ENCODE measurements at places on chromosomes 3 and 15.

GRCh38 chr3:150414258-150414657 is 6.2 kb downstream of the TSC22D2 start:
- DNase-seq, result no peak
- H3K4me3 ChIP-seq, result peak overlapping the region; percentile 85
- no peak overlapping the region for H3K27ac ChIP-seq
- H3K36me3 ChIP-seq, result peaks cover 70% of the 10 kb centered on the region
- peaks cover 71% of the 10 kb centered on the region for H3K4me1 ChIP-seq

GRCh38 chr3:37494216-37494615 is 319.8 kb upstream of the LRRFIP2 start:
- H3K4me1 ChIP-seq, result no peaks in the 10 kb centered on the region
- no peaks in the 10 kb centered on the region for H3K36me3 ChIP-seq
- peaks cover 9% of the 10 kb centered on the region for H3K27me3 ChIP-seq
- DNase-seq, result no peak

- H3K4me1 ChIP-seq, result no peaks in the 10 kb centered on the region
- DNase-seq, result no peak
- no peak overlapping the region for H3K27ac ChIP-seq
- H3K36me3 ChIP-seq, result no peaks in the 10 kb centered on the region
Observed at GRCh38 chr3:179100652-179101051, 29.0 kb upstream of the ZMAT3 start.

GRCh38 chr3:158100681-158101080 is 5.5 kb downstream of the SHOX2 start:
- no peak overlapping the region for H3K4me3 ChIP-seq
- H3K27me3 ChIP-seq, result peaks cover 59% of the 10 kb centered on the region
- H3K4me1 ChIP-seq, result peaks cover 33% of the 10 kb centered on the region
- DNase-seq, result no peak
- no peak overlapping the region for H3K27ac ChIP-seq

DNA sequence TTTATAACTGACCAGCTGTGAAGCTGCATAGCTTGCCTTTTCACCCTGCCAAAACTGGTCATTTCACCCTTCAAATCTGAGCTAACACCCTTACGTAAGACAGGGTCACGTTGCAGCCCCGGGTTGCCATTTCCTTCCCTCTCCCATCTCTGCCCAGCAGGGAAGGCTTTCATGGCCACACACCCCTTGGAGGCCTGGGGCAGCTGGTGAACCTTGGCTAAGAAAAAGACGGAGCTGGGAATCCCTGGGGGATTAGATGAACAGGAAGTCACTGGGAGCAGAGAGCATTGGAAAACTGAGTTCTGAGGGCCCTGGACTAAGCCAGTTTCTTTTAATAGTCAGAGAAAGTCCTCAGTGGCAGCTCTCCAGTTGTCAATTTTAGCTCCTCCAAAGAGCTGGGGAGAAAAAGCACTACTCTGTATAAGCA is 67.8 kb downstream of the TTC23 start:
- H3K27me3 ChIP-seq, result no peaks in the 10 kb centered on the region
- H3K4me1 ChIP-seq, result no peaks in the 10 kb centered on the region
- no peaks in the 10 kb centered on the region for H3K36me3 ChIP-seq

DNA sequence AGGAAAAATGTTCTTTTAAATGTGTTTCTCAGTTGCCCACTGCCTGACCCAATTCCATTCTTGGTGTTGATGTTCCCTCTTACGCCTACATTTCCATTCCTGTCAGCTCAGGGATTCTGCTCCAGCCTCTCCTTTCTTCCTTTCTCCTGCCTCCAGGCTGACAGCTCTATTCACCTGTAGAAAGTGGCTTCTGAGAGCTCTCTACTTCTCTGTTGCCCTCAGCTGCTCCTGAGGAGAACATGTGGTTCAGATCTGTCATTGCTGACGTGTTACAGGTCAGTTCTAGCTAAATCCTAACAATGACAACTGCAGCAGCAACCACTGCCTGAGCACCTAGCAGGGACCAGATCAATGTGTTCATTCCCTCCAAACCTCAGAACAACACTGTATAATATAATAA is 144.9 kb upstream of the PLAAT1 start:
- no peaks in the 10 kb centered on the region for H3K27me3 ChIP-seq
- H3K27ac ChIP-seq, result no peak overlapping the region
- no peak overlapping the region for H3K4me3 ChIP-seq
- H3K4me1 ChIP-seq, result no peaks in the 10 kb centered on the region
- H3K36me3 ChIP-seq, result no peaks in the 10 kb centered on the region
- no peak for DNase-seq

DNA sequence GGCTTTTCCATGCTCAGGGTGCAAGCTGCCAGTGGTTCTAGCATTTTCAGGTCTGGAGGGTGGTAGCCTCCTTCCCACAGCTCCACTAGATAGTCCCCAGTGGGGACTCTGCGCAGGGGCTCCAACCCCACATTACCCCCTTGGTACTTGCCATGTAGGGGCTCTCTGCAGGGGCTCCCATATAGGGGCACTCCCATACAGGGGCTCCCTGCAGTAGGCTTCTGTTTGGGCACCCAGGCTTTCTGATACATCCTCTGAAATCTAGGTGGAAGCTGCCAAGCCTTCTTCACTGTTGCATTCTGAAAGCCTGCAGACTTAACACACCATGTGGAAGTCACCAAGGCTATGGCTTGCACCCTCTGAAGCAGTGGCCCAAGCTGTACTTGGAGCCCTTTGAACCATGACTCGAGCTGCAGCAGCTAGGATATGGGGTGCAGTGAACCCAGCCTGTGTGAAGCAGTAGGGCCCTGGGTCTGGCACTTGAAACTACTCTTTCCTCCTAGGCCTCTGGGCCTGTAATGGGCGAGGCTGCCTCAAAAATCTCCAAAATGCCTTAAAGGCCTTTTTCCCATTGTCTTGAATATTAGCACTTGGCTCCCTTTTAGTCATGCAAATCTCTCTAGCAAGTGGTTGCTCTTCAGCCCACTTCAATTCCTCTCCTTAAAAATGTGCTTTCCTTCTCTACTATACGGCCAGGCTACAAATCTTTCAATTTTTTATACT is 96.4 kb downstream of the TPRA1 start:
- H3K27me3 ChIP-seq, result peaks cover 17% of the 10 kb centered on the region
- DNase-seq, result no peak
- no peaks in the 10 kb centered on the region for H3K4me1 ChIP-seq
- H3K4me3 ChIP-seq, result no peak overlapping the region
- no peaks in the 10 kb centered on the region for H3K36me3 ChIP-seq
- H3K27ac ChIP-seq, result no peak overlapping the region

DNA sequence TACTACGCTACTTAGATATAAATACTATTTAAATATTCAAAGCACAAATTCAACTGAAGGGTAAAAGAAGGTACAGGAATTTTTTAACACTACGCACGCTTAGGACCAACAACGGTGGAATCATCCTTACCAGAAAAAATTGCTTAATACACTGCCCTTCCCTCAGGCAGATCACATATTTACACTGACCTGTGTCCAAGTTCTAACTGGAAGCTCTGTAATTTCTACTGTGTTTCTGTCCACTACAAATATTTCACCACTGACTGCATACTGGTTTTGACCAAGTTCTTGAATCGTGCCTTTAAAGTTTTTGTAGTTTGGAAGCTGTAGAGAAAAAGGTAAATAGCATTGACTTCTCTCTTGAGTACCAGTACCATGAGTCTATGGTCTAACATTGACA is 44.2 kb downstream of the TOP2B start:
- H3K4me1 ChIP-seq, result no peaks in the 10 kb centered on the region
- H3K4me3 ChIP-seq, result no peak overlapping the region
- H3K27me3 ChIP-seq, result no peaks in the 10 kb centered on the region
- H3K36me3 ChIP-seq, result peaks cover 73% of the 10 kb centered on the region
- H3K27ac ChIP-seq, result no peak overlapping the region
- DNase-seq, result no peak

- no peak overlapping the region for H3K4me3 ChIP-seq
- H3K27ac ChIP-seq, result no peak overlapping the region
- peaks cover 32% of the 10 kb centered on the region for H3K4me1 ChIP-seq
- no peak for DNase-seq
Observed at GRCh38 chr3:52202384-52203077, 4.6 kb downstream of the ALAS1 start.

GRCh38 chr3:37855363-37855970 is 6.2 kb upstream of the CTDSPL start:
- H3K4me1 ChIP-seq, result peaks cover 3% of the 10 kb centered on the region
- no peak overlapping the region for H3K27ac ChIP-seq
- H3K36me3 ChIP-seq, result no peaks in the 10 kb centered on the region
- H3K27me3 ChIP-seq, result peaks cover 19% of the 10 kb centered on the region

DNA sequence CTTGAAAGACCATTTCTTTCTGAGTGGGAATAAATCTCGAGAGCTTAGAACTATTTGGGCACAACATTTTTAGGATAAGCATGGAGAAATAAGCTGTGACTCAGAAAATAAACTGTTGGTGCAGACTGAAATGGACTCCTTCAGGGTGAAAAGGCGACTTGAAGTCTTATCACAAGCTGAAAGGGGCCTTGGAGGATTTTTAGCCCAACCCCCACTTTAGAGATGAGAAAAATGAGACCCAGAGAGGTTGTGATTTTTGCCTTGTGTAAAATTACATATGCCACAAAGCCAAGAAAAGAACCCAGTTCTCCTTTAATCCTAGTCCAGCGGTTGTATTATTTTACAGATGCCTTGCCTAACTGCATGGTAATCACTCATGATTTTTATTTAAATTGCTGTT is 1.5 kb downstream of the ATP1B3 start:
- no peak for DNase-seq
- peak overlapping the region; percentile 85 for H3K4me3 ChIP-seq
- H3K27me3 ChIP-seq, result no peaks in the 10 kb centered on the region
- H3K27ac ChIP-seq, result peak overlapping the region; percentile 83
- peaks cover 10% of the 10 kb centered on the region for H3K36me3 ChIP-seq

GRCh38 chr3:176961916-176962315 is 235.4 kb downstream of the TBL1XR1 start:
- H3K36me3 ChIP-seq, result no peaks in the 10 kb centered on the region
- H3K27ac ChIP-seq, result no peak overlapping the region
- H3K4me3 ChIP-seq, result no peak overlapping the region
- no peak for DNase-seq

DNA sequence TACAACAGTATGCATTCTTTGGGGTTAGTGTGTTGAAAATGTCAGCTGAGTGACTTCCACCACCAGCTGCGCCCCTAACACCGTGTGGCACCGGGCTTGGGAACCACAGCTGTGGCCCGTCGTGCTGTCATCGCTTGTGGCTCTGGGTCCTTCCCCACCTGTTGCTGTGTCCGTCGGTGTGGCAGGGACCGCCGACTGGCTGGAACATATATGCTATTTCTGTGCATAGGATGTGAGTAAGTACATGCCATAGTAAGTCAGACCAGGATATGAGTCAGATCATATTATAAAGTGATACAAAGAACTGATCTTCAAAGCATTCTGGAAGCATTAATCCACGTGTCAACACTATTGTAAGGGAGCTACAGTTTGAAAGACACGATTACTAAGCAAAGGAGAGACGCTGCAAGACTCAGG is 31.9 kb downstream of the EHD4 start:
- H3K4me1 ChIP-seq, result peaks cover 23% of the 10 kb centered on the region
- no peak overlapping the region for H3K4me3 ChIP-seq
- DNase-seq, result no peak
- H3K27me3 ChIP-seq, result no peaks in the 10 kb centered on the region
- peaks cover 42% of the 10 kb centered on the region for H3K36me3 ChIP-seq

DNA sequence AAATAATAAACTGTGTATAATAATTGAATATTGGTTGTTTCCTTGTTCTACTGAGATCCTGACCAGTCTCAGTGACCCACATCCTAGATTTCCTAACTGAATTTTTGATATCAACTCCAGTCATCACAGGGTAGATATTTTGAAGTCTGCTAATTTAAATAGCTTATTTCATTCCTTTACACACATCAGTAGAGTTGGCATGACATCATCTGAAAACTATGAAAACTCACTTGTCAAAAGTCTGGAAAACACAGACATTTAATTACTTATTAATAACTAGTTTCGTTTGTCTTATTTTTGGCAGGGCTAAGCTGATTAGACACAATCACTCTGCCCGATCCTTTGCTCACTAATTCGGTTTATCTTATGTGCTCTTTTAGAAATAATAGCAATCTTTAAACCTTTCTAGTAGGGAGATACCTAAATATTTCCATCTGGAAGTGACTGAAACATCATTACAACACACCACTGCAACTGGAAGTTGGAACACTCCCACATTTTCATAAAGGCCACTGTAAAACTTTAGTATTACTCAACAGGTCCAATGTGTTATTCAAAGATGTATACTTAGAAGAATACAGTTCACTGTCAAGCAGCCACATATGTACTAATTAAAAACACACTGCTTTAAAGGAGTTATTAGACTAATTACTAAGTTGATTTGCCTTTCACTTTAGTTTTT is 198.4 kb upstream of the ZNF717 start:
- no peak overlapping the region for H3K4me3 ChIP-seq
- no peak for DNase-seq
- no peaks in the 10 kb centered on the region for H3K36me3 ChIP-seq
- no peaks in the 10 kb centered on the region for H3K4me1 ChIP-seq

DNA sequence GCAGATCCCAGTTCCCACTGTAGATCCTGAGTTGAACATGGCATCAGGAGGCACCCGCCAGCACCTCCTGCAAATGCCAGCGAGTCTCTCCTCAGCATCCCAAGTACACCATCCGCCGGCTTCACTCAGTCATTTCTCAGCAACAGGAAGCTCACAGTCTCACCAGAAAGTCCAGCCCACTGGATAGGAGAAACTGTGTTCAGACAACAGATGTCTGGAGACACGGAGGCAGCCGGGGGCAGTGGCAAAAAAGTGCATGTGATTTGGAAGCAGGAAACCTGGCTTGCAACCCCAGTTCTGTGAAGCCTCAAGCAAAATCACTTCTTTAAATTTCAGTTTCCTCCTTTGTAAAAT is 68.7 kb downstream of the SRGAP3 start:
- DNase-seq, result no peak
- H3K36me3 ChIP-seq, result no peaks in the 10 kb centered on the region
- no peak overlapping the region for H3K27ac ChIP-seq
- H3K4me1 ChIP-seq, result peaks cover 22% of the 10 kb centered on the region
- H3K27me3 ChIP-seq, result no peaks in the 10 kb centered on the region

GRCh38 chr3:154214306-154214705 is 93.1 kb downstream of the ARHGEF26 start:
- no peak overlapping the region for H3K4me3 ChIP-seq
- H3K27me3 ChIP-seq, result no peaks in the 10 kb centered on the region
- no peak for DNase-seq

- no peak for DNase-seq
- no peak overlapping the region for H3K27ac ChIP-seq
- H3K36me3 ChIP-seq, result peaks cover 39% of the 10 kb centered on the region
- peaks cover 21% of the 10 kb centered on the region for H3K4me1 ChIP-seq
- H3K4me3 ChIP-seq, result no peak overlapping the region
Observed at GRCh38 chr15:67564968-67565345, 22.5 kb downstream of the MAP2K5 start.

GRCh38 chr3:128083396-128083795 is 31.2 kb downstream of the SEC61A1 start:
- no peaks in the 10 kb centered on the region for H3K27me3 ChIP-seq
- DNase-seq, result no peak
- no peaks in the 10 kb centered on the region for H3K4me1 ChIP-seq

DNA sequence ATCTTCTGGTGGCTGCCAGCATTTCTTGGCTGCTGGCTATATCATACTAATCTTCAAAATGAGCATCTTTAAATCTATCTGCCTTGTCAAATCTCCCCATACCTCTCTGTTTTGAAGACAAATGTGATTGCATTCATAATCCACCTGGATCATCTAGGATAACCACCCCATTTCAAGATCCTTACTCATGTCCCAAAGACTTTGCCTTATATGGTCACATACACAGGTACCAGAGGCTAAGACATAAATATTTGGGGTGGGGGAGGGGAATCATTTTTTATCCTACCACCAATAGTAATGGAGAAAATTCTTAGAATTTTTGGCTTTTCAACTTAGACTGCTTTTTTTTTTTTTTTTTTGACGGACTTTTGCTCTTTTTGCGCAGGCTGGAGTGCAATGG is 970.8 kb downstream of the PLOD2 start:
- no peak for DNase-seq
- no peaks in the 10 kb centered on the region for H3K27me3 ChIP-seq
- no peaks in the 10 kb centered on the region for H3K4me1 ChIP-seq
- H3K27ac ChIP-seq, result no peak overlapping the region
- no peaks in the 10 kb centered on the region for H3K36me3 ChIP-seq

Data from activated B cell treated with CpG ODN at 0.5 μM for 24 hours (primary cell).